ENCODE measurements at places on chromosomes 6 and 20. TPM values are rescaled to one million over a fixed set of nuclear protein-coding genes. Genes with fewer than 3 reads are reported as not detected.
A peak's percentile ranks its signal among the peaks of the same experiment; 100 is the strongest.

The KIF25 gene
- not detected for polyA plus RNA-seq

The SEMG1 gene
- not detected for polyA plus RNA-seq

The CTCFL gene
- polyA plus RNA-seq, result not detected

The SMPD2 gene
- 44.9 TPM for polyA plus RNA-seq

The GTF2H4 gene
- polyA plus RNA-seq, result 22.4 TPM

The EFCAB8 gene
- polyA plus RNA-seq, result 0.65 TPM

The GATA5 gene
- polyA plus RNA-seq, result not detected

The NECAB3 gene
- 6.2 TPM for polyA plus RNA-seq

The TNFAIP3 gene
- 86.2 TPM for polyA plus RNA-seq

The SIM1 gene
- polyA plus RNA-seq, result not detected

The KCNK16 gene
- polyA plus RNA-seq, result not detected

The SRMS gene
- 0.54 TPM for polyA plus RNA-seq

The WFDC5 gene
- polyA plus RNA-seq, result not detected

- H3K36me3 ChIP-seq, result no peaks in the 10 kb centered on the region
- H3K27ac ChIP-seq, result no peak overlapping the region
- no peaks in the 10 kb centered on the region for H3K27me3 ChIP-seq
- no peak overlapping the region for H3K4me3 ChIP-seq
- no peaks in the 10 kb centered on the region for H3K4me1 ChIP-seq
Observed at GRCh38 chr6:2749969-2750600, 637 bp downstream of the MYLK4 start.

GRCh38 chr20:9439806-9440205 is 74.6 kb upstream of the LAMP5 start:
- H3K27ac ChIP-seq, result no peak overlapping the region
- H3K4me3 ChIP-seq, result no peak overlapping the region
- no peaks in the 10 kb centered on the region for H3K4me1 ChIP-seq
- H3K27me3 ChIP-seq, result no peaks in the 10 kb centered on the region
- no peak for DNase-seq

GRCh38 chr6:18186033-18186432 is 30.8 kb downstream of the KDM1B start:
- H3K27ac ChIP-seq, result peak overlapping the region; percentile 42
- H3K27me3 ChIP-seq, result no peaks in the 10 kb centered on the region
- DNase-seq, result no peak
- no peak overlapping the region for H3K4me3 ChIP-seq
- peaks cover 27% of the 10 kb centered on the region for H3K36me3 ChIP-seq
- H3K4me1 ChIP-seq, result peaks cover 12% of the 10 kb centered on the region

DNA sequence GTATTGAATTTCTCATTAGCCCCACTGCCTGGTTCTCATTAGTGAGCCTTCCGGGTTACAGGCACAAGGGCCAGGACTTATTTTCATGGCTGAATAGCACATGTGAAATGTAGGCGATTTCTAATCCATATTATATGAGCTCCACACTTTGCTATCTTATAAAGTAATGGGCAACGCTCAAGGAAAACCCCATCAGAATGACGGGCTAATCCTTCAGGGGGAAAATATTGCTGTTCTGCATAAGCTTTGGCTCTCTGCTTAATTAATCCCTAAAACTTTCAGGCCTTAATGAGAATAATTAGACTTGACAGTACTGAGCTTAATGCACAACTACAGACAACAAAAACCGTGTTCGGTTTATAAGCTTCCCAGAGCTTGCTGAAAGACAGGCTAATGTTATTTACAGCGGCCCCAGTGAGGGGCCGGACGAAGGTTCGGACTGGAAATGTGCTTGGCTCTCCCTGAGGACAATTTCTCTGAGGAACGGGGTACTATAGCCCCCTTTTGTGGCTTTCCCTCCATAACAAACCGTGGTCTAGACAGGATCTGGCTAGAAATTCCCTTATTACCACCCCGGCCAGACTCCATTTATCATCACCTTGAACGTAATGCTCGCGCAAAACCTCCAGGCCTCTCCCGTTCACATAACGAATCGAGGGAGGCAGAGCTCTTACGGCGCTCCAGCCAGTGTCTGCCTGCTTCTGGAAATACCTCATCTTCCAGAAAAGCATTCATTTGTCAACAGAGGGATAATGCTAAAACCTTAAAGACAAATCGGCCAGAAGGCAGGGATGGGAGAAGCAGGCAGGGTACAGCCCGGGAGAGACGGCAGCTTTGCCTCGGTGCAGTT is 164.5 kb downstream of the CD83 start:
- H3K27ac ChIP-seq, result no peak overlapping the region
- H3K27me3 ChIP-seq, result no peaks in the 10 kb centered on the region
- H3K36me3 ChIP-seq, result no peaks in the 10 kb centered on the region
- peaks cover 30% of the 10 kb centered on the region for H3K4me1 ChIP-seq
- DNase-seq, result no peak

DNA sequence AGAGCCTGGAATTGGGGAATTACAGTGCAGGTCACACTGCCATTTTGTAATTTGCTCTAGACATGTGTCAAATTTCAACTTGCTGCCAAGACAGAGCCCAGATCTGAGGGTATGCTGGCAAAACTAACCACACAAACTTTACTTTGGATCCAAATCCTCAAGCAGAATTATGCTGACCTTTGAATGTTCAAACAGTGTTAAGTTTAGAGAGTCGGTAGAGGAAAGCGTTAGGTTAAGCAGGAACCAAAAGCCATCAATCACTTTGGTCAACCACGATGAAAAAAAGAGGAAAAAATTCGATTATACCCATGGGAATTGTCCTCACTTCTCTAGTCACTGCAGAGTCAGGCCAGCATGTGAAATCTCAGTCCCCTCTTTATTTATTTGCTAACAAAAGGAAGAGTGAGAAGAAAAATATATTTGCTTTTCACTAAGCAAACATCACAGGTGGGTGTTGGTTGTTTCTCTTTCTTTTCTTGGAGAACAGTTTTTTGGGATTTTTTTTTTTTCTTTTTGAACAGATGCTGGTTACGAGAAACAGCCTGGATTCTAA is 105.1 kb upstream of the ADGRF1 start:
- no peaks in the 10 kb centered on the region for H3K27me3 ChIP-seq
- H3K4me3 ChIP-seq, result no peak overlapping the region
- no peak overlapping the region for H3K27ac ChIP-seq

DNA sequence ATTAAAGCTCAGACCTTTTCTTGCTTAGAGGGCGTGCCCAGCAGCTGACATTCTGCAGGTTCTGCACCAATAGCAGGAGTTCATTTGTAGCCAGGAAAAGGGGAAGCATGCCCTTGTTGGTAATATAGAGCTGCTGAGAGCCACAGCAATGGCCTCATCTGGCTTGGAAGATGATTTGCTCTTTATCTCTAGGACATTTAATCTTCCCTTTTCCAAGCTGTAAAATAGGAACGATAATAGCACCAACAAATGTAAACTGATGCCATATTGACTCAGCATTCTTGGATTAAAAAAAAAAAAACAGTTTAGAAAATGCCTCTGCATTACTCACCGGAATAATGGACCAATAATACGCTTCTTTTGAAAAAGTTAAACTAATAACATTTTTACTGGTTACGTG is 93.4 kb upstream of the SLC2A12 start:
- no peaks in the 10 kb centered on the region for H3K4me1 ChIP-seq
- no peak overlapping the region for H3K27ac ChIP-seq
- H3K36me3 ChIP-seq, result no peaks in the 10 kb centered on the region
- no peak overlapping the region for H3K4me3 ChIP-seq
- DNase-seq, result peak; percentile 29
- no peaks in the 10 kb centered on the region for H3K27me3 ChIP-seq

DNA sequence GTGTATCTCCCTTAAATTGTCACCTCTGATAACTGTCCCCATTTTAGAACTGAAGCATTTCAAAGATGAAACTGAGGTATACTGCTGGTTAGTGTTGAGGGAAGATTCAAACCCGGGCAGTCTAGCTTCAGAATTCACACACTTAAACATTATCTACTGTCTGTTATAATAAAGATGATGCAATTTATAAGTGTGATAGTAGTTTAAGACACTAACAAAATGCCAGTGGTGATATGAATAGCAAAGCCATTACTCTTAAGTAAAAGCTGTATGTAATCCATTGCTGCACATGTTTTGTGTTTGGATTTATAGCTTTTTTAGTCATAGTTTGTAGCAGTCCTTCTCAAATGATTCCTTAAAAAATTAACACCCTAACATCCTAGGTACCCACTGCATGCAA is 19.8 kb downstream of the USP45 start:
- no peaks in the 10 kb centered on the region for H3K27me3 ChIP-seq
- peaks cover 15% of the 10 kb centered on the region for H3K36me3 ChIP-seq
- no peak for DNase-seq
- H3K4me3 ChIP-seq, result no peak overlapping the region

- no peaks in the 10 kb centered on the region for H3K36me3 ChIP-seq
- no peaks in the 10 kb centered on the region for H3K27me3 ChIP-seq
- DNase-seq, result peak; percentile 84
- H3K4me1 ChIP-seq, result peaks cover 16% of the 10 kb centered on the region
- peak overlapping the region; percentile 64 for H3K27ac ChIP-seq
Observed at GRCh38 chr6:26251354-26252076, 113.5 kb upstream of the BTN3A2 start.

GRCh38 chr20:6492271-6493055 is 275.0 kb upstream of the BMP2 start:
- H3K36me3 ChIP-seq, result no peaks in the 10 kb centered on the region
- no peaks in the 10 kb centered on the region for H3K4me1 ChIP-seq

GRCh38 chr6:40523505-40524172 is 63.5 kb downstream of the LRFN2 start:
- H3K27me3 ChIP-seq, result no peaks in the 10 kb centered on the region
- no peak overlapping the region for H3K27ac ChIP-seq
- no peak overlapping the region for H3K4me3 ChIP-seq

GRCh38 chr6:14701946-14702345 is 543.9 kb upstream of the JARID2 start:
- H3K36me3 ChIP-seq, result no peaks in the 10 kb centered on the region
- H3K27me3 ChIP-seq, result no peaks in the 10 kb centered on the region
- no peak overlapping the region for H3K27ac ChIP-seq
- no peaks in the 10 kb centered on the region for H3K4me1 ChIP-seq

DNA sequence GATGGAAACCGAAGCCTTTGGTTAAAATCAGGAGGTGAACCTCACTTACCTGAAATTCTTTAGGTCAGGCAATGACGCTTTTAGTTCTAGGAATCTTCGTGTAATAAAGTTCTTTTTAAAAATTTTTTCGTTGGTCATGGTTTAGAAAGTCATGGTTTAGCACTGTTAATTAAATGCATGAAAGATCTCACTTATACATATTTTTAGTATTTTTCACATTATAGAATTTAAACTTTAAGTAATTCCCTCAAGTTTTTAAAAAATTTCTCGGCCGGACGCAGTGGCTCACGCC is 1.1 kb downstream of the DSE start:
- peaks cover 2% of the 10 kb centered on the region for H3K27me3 ChIP-seq
- H3K4me3 ChIP-seq, result peak overlapping the region; percentile 85
- H3K27ac ChIP-seq, result peak overlapping the region; percentile 91
- peaks cover 30% of the 10 kb centered on the region for H3K4me1 ChIP-seq
- H3K36me3 ChIP-seq, result no peaks in the 10 kb centered on the region
- DNase-seq, result no peak

GRCh38 chr6:116280933-116281316 is 1.2 kb upstream of the TSPYL1 start:
- no peak overlapping the region for H3K4me3 ChIP-seq
- H3K36me3 ChIP-seq, result peaks cover 16% of the 10 kb centered on the region
- peaks cover 35% of the 10 kb centered on the region for H3K4me1 ChIP-seq
- no peaks in the 10 kb centered on the region for H3K27me3 ChIP-seq
- H3K27ac ChIP-seq, result peak overlapping the region; percentile 99

- no peaks in the 10 kb centered on the region for H3K27me3 ChIP-seq
- no peak overlapping the region for H3K27ac ChIP-seq
- DNase-seq, result no peak
Observed at GRCh38 chr6:80316686-80317231, 210.3 kb downstream of the BCKDHB start.

GRCh38 chr6:41177287-41177686 is 14.4 kb upstream of the TREM2 start:
- H3K27ac ChIP-seq, result no peak overlapping the region
- DNase-seq, result no peak
- peaks cover 7% of the 10 kb centered on the region for H3K4me1 ChIP-seq
- no peak overlapping the region for H3K4me3 ChIP-seq
- no peaks in the 10 kb centered on the region for H3K27me3 ChIP-seq
- no peaks in the 10 kb centered on the region for H3K36me3 ChIP-seq

DNA sequence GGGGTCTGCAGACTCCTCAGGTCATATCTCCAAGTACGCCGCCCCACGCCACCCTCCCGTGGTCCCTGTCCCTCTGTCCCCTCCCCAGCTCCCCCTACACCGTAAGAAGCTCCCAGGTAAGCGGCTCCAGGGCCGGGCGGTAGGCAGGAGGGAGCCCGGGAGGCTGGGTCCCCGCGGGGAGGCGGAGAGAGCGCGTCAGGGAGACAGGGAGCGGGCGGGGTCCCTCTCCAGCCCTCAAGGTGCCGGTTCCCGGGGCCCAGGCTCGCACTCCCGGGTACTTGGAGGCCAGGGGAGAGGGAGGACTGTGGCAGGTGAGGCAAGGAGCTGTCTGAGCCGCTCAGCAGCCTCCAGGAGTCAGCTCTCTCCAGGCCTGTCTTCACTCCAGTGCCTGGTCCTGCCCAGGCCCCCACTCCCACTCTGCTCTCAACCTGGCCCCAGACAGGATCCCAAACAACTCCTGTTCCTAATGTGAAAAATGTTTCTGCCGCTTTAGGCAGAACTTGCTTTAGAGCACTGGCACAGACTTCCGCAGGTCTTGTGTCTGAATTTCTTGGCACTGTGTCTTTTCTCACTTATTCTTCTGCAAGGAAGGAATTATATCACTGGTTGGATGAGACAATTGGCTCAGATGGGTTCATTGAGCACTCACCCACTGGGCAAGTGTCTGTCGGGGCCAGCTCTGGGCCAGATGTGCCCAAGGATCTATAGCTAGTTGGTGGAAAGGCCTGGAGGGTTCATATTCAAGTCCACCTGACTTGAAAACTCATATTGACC is 36.6 kb downstream of the HLA-G start:
- no peaks in the 10 kb centered on the region for H3K4me1 ChIP-seq
- H3K36me3 ChIP-seq, result no peaks in the 10 kb centered on the region
- H3K27ac ChIP-seq, result no peak overlapping the region
- no peaks in the 10 kb centered on the region for H3K27me3 ChIP-seq
- DNase-seq, result no peak
- H3K4me3 ChIP-seq, result no peak overlapping the region

DNA sequence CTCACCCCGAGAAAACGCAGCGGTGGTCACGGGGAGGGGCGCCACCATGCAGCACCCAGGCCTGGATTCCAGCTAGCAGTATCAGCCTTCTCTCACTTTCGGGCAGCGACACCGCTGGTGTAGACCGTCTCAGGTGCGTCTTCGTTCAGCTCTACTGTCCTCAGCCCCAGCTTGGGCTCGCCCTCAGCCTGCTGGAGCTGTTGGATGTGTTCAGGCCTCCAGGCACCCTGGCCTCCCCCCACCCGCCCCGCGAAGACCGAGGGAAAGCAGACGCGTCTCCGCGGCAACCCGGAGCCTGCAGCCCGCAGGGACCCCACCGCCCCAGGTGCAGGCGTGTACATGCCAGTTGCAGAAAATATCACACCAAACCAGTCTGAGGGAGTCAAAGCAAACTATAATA is 60.8 kb upstream of the CARMIL1 start:
- no peaks in the 10 kb centered on the region for H3K27me3 ChIP-seq
- H3K4me3 ChIP-seq, result no peak overlapping the region
- no peaks in the 10 kb centered on the region for H3K36me3 ChIP-seq
- no peak for DNase-seq
- no peaks in the 10 kb centered on the region for H3K4me1 ChIP-seq

GRCh38 chr20:36835453-36836198 is 40.3 kb upstream of the TLDC2 start:
- peak overlapping the region; percentile 58 for H3K4me3 ChIP-seq
- peak; percentile 88 for DNase-seq
- no peaks in the 10 kb centered on the region for H3K27me3 ChIP-seq

- H3K27me3 ChIP-seq, result no peaks in the 10 kb centered on the region
- no peak overlapping the region for H3K27ac ChIP-seq
- no peak for DNase-seq
- H3K4me1 ChIP-seq, result no peaks in the 10 kb centered on the region
Observed at GRCh38 chr6:35984701-35985100, 39.7 kb downstream of the SLC26A8 start.
